GM12878 (cell line): ENCODE measurements at places on chromosomes 2 and 18. TPM values are rescaled to one million over a fixed set of nuclear protein-coding genes. Genes with fewer than 3 reads are reported as not detected.

DNA sequence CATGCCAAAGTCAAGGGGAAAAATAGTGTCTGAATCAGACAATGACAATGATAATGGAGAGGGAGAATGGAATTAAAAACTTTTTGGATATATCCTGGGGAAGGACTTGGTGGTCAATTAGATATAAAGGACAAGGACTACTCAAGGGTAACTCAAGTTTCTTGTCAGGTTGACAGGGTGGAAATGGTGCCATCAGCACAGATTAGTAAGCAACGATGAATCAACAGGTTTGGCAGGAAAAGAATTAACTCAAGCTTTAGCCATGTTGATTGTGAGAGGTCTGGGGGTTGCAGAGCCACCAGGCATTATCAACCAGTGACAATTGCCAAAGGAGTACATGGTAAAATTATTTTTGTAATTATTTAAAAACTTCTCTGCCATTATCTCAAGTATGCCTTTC lies 35.8 kb upstream of the SPATS2L start:
- no peak for DNase-seq

RGPD3 gene
- 0.08 and 0.21 TPM in 2 replicates for total RNA-seq

LIMS3 gene
- total RNA-seq: 0.61 and 0.69 TPM in 2 replicates

MEP1B gene
- not detected in 2 replicates for total RNA-seq

DNA sequence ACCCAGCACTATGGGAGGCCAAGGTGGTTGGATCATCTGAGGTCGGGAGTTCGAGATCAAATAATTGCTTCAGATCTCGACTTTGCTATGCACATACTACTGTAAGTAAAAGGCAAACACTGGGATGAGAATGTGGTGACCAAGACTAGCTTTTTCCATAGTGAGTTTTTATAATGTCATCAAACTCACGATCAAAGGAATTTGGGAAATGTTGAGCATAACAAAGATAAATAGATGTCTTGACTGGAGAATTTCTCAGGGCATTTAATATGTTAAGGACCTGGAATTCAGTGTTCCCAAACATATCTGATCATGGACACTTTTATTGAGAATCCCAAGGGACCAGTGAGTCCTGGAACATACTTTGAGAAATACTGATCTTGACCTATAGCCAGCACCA lies 205.6 kb downstream of the ARHGAP15 start:
- no peak for DNase-seq

- DNase-seq: peak; percentile 33
Measured at GRCh38 chr2:129812071-129812470, 167.4 kb upstream of the RAB6C start.

- DNase-seq: no peak
Measured at GRCh38 chr2:148132412-148132811, 111.5 kb downstream of the MBD5 start.

GRCh38 chr2:212030709-212031108 lies 507.9 kb downstream of the ERBB4 start:
- DNase-seq: no peak

PROM2 gene
- not detected in 2 replicates for total RNA-seq

DNA sequence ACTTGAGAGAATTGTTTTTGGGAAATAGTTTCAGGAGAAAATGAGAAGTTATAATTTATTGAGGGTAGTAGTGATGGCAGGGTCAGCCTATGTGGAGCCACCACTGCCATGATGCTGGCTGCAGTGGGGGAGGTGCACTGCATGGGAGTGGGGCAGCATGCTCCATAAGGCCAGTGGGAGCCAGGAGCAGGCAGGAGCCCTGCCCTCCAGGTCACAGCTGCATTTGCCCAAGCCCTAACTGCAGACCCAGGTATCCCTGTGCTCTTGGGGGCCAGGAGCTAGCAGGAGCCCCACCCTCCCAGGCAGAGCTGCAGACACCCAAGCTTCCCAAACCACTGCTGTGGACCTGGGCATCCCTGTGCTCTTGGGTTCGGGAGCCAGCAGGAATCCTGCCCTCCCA lies 757.3 kb upstream of the CRIM1 start:
- DNase-seq: no peak

DNA sequence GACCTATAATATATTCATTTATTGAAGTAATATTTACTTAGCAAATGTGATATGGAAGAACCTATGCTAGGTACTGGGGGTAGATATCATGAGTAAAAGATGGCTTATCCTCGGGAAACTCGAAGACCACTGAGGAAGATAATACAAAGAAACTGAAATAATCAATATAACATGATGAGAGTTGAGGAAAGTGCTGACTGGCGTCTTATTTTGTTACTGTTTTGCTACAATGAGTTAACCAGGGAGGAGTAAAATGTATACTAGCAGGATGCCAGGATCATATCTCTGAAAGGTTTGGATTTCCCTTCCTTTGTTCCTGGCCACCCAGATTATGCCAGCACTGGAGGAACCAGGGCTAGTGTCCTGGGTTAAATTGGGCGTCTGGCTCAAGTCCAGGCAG lies 111.7 kb upstream of the SPATS2L start:
- no peak for DNase-seq

ARHGAP28 gene
- not detected in 2 replicates for total RNA-seq

DNA sequence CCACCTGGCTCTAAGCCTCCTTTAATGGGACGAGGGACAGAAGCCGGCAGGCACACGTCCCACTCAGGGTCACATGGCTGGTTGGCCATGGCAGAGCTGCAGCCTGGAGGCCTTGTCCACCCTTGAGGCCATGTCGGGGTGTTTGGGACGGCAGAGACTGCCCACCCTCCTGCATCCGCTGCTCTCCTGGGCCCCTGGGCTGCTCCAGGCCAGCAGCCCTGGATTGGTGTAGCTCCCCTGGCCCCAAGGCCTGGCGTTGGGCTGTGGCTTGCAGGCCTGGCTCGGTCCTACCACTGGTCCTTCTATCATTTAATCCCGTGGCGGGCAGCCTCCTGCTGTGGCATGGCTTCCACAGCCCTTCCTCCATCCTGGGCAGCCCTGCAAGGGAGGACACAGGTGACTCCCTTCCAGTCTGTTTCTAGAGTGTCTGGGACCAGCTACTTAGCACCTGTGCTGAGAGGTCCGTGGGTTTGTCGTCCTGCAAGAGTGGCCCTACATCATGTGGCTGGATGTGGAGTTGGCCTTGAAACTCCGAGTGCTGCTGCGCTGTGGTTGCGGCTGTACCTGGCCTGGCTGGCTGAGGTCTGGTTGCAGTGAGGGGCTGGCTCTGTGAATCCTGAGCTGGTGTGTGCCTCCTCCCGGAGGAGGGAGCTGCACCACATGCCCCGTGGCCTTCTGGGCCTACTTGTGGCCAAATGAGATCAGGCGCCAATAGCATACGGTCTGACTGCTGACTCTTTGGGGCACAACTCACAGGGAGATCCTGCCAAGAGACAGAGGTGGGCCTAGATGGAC lies 67.3 kb downstream of the SH3RF3 start:
- DNase-seq: no peak
